Stimulated activated CD4-positive, alpha-beta T cell treated with anti-CD3 and anti-CD28 coated beads, Interleukin-15, amount 100 ng/mL, for 48 hours (primary cell): ENCODE measurements at places on chromosomes 16 and 17.

DNA sequence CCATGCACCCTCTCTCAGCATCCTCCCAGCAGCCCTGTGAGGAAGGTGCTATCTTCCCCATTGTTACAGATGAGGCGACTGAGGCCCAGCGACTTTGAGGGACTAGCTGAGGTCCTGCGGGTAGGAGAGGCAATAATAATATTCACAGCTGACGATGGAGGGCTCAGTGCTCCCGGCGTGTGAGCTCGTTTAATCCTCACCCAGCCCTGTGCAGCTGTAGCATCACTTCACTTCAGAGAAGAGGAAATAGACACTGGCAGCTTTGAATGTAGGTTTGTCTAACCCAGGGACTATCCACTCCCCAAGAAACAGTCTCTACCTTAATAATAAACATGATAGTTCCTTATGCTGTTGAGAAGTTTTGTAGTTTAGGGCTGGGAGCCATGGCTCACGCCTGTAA, 21.6 kb downstream of the LASP1 start:
- no peak for DNase-seq

- no peak for DNase-seq
These were observed 1.9 kb downstream of the KRTAP4-11 start for GRCh38 chr17:41116297-41116696.

DNA sequence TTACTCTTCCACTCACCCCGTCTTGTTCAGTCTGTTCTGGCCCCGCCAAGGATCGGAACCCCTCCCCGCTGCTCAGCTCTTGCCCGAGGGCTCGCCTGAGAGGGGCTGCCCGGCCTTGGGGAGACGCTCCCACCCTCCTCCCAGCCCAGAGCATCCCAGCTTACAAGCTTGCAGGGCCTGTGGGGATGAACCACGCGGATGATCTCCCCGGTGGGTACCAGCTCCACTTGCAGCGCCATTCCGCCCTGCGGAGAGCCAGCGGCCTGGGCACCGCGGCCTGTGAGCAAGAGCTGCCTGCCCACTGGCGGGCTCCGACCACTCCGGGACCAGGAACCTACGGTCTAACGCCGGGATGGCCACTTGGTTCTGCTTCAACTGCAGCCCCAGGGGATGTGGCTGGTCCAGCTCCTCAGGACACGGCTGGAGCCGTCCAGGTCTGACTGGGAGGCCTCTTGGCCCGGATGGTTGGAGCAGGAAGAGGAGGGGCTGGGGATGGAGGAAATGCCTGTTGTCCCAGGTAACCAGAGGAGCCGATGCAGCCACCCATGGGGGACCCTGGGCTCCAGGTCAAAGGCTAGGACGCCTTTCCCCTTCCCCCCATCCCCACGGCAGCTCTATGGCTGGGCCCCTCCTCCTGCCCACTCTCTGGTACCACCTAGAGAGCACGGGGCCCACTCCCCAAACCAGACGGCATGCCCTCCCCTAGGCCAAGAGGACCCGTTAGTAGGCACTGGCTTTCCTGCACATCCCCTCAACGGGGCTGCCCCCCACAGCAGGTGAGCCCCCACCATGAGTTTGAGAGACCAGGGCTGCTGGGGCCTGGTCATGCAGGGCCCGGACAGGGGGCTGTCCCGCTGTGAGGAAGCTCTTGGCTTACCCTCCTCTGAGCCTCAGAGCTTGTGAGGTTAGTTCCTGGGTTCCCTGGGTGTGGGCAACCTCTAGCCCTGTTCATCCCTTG, at the start of gene MYO1C:
TSS of gene MYO1C (minus strand) at position 438 of the 958 bp plus-strand sequence. CDS start at position 239, 199 bp downstream.
- DNase-seq, result no peak

DNA sequence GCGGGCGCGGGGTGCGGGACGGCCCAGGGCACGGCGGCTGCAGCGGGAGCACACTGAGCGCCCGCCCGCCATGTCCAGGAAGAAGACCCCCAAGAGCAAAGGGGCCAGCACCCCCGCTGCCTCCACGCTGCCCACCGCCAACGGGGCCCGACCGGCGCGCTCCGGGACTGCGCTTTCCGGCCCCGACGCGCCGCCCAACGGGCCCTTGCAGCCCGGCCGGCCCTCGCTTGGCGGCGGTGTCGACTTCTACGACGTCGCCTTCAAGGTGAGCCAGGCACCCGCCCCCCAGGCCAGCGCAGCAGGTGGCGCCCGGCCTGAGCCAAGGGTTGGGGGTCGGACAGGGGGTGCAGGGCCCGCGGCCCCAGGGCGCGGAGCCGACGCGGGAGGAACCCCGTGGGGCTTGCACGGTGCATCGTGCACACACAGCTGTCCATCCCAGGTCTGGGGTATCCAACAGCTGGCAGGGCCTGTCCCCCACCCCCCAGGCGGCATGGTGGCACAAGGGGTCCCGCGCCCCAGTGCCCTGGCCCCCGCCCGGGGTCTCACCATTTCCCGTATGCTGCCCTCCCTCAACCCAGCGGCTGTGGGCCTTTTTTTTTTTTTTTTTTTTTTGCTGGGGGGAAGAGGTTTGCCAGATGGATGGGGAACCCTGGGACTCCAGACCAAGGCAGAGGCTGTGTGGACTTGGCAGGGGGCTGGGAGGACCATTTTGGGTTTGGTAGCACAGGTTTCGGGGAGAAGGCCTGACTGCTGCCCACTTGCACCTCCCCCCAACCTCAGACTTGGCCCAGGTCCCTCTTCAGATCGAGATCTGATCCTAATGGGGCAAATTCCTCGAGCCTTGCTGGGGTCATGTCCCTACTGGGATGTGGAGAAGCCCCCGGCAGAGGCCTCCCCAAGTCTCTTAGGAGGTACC, 547 bp downstream of the RAB26 start:
- no peak for DNase-seq

- DNase-seq, result no peak
These were observed 12.8 kb upstream of the NGFR start for GRCh38 chr17:49482144-49482817.

GRCh38 chr16:74298104-74298503, 1.5 kb downstream of the PSMD7 start:
- no peak for DNase-seq

DNA sequence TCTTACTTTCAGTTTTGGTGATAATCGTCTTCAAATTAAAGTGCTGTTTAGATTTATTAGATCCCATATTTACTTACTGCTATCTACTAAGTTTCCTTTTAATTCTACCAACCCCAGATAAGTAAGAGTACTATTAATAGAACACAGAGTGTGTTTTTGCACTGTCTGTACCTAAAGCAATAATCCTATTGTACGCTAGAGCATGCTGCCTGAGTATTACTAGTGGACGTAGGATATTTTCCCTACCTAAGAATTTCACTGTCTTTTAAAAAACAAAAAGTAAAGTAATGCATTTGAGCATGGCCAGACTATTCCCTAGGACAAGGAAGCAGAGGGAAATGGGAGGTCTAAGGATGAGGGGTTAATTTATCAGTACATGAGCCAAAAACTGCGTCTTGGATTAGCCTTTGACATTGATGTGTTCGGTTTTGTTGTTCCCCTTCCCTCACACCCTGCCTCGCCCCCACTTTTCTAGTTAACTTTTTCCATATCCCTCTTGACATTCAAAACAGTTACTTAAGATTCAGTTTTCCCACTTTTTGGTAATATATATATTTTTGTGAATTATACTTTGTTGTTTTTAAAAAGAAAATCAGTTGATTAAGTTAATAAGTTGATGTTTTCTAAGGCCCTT, 56.8 kb downstream of the HLF start:
- no peak for DNase-seq

DNA sequence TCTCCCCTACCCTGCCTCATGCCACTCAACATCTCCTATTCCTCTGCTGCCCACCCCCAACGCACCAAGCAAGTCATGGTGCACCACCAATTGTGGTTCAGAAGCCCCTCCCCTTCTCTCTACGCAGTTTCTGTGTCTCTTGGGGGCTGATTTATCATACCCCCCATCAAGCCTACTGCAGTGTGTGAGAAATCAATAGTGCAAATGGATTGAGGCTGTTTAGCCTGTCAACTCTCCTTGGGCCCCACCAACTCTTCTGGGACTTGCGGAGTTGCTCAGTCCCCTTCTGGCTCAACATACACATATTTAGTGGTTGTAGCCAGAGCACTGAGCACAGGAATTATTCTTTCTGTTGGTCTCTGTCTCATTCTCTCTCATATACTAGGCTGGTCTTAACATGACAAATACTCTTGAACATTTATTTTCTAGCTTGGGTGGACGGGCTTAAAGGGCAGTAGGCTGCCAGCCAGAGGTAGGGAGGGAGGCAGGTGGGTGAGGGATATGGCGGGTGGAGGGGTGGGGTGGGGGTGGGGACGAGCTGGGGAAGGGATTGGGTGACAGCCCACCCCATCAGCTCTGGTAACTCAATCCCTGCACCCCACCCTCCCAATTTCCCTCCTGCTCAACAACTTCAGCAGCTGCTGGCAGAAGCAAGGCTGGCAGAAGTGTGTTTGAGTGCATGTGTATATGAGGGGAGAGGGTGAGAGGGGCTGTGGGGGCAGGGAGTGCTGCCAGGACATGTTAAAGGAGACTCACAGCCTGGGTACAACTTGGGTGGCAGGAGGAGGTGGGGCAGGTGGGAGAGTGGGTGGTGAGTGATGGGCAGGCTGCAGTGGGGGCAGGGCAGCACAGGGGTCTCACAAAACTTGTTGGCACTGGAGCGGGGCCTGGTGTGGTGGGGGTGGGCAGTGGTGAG, 4.9 kb downstream of the RARA start:
- no peak for DNase-seq

- DNase-seq, result no peak
These were observed 424 bp downstream of the MON1B start for GRCh38 chr16:77191259-77191969.

DNA sequence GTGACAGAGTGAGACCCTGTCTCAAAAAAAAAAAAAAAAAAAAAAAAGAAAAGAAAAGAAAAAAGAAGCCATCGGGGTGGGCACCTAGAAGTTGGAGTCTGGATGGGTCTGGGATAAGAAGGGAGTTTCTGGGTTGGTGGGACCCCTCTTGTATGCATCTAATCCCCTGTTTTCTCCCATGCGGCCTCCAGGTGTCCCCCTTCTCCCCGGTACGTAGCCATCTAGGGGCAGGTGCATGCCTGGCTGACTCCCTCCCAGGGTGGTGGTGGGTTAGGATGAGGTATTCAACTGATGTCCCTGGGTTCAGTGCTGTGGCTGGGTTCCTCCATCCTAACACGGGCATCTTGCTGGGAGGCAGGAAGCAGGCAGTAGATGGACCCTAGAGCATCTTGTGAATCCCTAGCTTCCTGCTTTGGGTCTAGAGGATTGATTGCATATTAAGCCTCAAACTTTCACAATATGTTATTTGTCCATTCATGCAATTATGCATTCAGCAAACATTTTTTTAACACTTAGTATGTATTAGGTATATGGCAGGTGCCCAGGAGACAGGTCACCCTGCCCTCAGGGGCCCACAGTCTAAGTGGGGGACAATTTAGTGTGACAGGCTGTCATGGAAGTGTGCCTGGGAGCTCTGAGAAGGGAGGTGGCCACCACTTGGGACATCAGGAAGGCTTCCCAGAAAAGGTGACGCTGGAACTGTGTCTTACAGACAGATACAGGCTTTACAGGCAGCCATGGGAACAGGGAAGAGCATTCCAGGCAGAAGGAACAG, 13.1 kb downstream of the FMNL1 start:
- DNase-seq, result no peak

DNA sequence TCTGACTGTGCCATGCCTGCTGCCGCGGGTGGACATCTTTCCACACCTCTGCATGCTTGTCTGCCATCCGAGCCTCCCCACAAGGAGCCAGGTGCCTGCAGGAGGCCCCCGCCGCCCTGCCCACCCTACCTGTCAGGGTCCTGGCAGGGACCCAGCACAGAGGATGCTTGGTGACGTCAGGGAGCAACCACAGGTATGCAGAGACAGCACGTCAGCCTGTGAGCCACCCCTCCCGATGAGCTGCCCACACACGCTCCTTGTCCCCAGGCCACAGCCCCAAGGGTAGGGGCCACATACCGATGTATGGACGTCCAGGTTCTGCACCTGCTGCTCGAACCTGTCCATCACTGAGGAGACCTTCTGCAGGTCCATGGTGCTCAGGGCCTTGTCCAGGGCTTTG, 10.6 kb downstream of the CHMP1A start:
- no peak for DNase-seq

DNA sequence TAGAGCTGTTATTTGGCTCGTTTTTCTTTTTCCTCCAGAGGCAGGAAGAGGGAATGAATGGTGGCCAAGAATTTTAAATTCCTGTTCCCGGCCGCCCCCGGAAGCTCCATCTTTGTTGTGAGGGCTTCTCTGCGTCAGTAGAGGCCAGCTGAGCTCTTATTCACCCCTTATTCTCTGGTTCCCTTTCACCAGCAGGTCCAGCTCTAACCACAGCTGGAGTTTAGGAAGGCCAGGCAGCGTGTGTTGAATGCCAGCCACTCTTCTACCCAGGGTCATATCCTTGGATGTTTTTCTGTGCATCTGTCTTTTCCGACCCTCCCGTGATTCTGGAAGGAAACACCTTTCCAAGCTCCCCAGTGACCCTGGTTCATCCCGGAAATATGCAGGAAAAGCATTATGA, 570.5 kb downstream of the WWOX start:
- no peak for DNase-seq

DNA sequence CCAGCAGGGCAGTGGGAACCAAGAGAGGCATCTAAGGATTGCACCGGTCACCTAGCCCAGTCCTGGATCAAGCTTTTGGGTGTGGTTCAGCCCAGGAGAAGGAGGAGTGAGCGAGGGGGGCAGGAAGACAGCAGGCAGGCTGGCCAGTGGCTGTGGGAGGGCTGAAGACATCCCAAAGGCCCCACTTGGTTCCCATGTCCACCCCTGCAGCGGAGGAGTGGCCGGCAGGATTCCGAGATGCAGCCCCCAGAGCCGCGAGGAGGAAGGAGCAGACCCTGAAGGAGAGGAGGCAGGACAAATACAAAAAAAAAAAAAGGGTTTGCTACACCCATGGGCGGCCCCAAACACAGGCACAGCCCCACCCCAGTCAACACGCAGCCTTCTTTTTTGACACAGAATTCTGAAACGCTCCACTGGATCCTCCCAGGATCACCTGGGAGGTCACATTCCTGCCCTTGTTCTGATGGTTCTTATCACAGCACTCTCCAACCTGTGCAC, 1.1 kb upstream of the SLC47A2 start:
- DNase-seq, result no peak

- DNase-seq, result peak; percentile 41
These were observed 18.3 kb upstream of the WFIKKN2 start for GRCh38 chr17:50816771-50817751.

DNA sequence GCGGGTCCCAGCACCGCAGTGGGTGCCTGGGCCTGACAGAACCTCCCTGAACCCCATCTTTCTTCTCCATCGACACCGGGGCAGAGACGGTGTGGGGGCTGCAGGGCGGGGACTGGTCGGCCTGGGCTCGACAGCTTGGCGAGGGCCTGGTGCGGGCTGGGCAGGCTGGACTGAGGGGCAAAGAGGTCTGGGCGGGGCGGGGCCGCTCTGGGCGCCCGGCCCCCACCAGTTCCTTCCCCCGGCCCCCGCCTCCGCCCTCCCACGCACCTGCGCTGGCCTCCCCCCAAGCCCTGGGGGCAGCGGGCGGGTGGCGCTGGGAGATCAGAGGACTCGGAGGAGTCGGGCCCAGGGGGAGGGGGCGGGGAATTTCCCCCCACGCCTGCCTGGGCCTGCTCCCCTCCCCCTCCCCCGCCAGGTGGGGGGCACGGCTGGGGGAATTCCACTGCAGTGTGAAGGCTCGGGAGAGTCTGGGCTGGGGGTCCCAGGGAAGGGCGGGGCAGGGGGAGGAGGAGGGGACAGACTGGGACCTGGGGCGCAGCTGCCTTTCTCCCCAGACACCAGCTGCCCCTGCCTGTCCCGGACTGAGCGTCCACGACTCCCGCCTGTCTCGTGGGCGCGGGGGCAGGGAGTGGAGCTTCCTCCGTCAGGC, 877 bp upstream of the KREMEN2 start:
- DNase-seq, result no peak

- no peak for DNase-seq
These were observed 1.3 kb downstream of the RBBP6 start for GRCh38 chr16:24540602-24541210.

GRCh38 chr16:46650254-46650623, 29.1 kb upstream of the SHCBP1 start:
- no peak for DNase-seq
